NCI-H510A treated with DMSO at 0.1 percent for 48 hours (cell line): ENCODE measurements at places on chromosomes 2 and 18.

GRCh38 chr18:55997151-55997561 lies 409.2 kb upstream of the TCF4 start:
- peak; percentile 22 for DNase-seq

DNA sequence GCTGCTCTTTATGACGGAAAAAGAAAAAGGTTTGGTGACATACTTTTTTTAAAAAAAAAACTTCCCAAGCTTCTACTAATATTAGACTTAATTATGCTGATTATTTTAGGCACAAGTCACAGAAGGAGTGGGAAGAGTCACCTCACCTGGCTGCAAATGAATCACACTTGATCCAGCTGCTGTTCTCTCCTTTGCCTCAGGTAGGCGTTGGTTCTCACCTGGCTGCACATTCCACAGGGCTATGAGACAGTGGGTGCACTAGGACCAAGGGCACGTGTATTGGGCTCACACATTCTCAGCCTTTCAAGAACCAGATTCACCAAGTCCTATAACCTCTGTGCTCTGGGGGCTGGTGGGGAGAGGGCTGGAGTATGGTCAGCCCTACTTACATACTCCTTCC lies 93.3 kb downstream of the TGFA start:
- no peak for DNase-seq

DNA sequence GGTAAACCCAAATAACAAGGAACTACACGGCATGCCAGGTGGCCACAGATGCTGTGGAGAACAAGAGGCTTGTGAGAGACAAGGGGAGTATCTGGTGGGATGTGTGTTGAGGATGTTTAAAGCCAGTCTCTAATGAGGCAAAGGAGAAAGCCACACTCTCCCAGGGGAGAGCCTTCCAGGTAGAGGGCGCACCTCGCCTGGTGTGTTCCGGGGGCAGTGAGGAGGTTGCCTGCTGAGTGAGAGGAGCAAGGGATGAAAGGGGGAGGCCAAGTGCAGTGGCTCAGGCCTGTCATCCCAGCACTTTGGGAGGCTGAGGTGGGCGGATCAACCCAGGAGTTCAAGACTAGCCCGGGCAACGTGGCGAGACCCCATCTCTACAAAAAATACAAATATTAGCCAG lies 16.2 kb downstream of the SAG start:
- DNase-seq = no peak

- no peak for DNase-seq
Measured at GRCh38 chr2:223959688-223960087, 2.4 kb downstream of the MRPL44 start.

- DNase-seq = no peak
Measured at GRCh38 chr2:136325844-136326331, 207.9 kb upstream of the CXCR4 start.

- DNase-seq = no peak
Measured at GRCh38 chr2:45923701-45924100, 272.2 kb downstream of the PRKCE start.

DNA sequence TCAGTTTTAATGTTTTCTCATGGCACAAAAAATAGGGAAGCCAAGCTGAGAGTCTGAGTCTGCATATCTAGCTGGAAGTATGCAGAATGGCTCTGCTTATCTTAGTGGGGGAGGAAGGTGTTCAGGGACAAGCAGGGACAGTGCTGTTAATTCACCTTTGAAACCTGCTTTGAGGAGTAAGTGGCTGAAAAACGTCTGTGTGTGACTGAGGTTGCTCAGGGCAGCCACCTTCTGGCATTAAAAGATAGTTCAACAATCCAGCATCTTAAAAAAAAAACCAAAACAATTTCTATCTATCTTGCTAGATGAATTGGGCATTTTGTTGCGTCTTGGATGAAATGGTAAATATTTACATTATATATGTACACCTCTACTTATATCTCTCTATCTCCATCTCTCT lies 2.0 kb upstream of the TRPM8 start:
- peak; percentile 43 for DNase-seq

- no peak for DNase-seq
Measured at GRCh38 chr2:220628252-220628651, 943.9 kb downstream of the EPHA4 start.

DNA sequence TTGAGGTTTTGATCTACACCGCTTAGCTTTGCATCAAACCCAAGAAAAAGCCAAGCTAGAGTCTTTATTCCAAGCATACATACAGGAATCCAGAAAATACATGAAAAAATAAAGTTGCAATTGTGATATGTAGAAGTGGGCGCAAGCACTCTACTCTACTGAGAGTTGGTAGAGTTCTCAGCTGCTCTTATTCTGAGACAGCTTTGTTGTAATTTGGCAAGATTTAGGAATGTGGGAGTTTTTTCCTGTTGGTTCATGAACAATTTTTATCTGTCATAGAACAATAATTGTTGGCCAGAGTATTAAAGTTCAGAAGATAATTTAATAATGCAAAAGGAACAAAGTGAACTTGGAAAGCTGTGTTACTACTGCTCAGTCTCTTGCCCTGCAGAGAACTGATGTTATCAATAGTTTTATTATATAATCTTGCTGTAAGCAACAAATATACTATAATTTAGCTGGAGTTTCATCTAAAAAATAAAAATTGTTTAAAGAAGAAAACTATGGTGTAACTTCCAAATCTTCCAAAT lies 302.0 kb upstream of the RND3 start:
- no peak for DNase-seq

GRCh38 chr2:5235701-5236100 lies 456.5 kb upstream of the SOX11 start:
- no peak for DNase-seq

- no peak for DNase-seq
Measured at GRCh38 chr2:135047300-135047699, at the start of gene MAP3K19. TSS of gene MAP3K19 (minus strand) at chr2:135047447. CDS start at chr2:135024647, 22,800 bp downstream.

GRCh38 chr2:179263015-179263414 lies 1.6 kb downstream of the SESTD1 start:
- no peak for DNase-seq

DNA sequence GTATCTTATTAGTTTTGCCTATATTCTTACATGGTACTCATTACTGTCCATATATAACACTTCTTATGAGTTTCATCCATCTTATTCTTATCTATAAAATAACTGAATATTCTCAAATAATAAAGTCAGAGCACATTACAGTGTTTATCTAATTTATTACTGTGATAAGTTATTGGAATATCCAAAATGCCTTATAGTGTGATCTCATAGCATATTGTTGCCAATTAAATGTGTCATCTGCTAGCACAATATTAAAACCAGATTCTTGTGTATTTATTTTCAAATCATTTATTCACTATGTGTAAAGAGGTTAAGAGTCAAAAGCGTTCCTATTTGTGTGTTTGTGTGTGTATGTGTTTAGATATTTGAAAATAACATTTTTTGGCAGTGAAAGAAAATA lies 151.9 kb downstream of the WDR7 start:
- DNase-seq = no peak

DNA sequence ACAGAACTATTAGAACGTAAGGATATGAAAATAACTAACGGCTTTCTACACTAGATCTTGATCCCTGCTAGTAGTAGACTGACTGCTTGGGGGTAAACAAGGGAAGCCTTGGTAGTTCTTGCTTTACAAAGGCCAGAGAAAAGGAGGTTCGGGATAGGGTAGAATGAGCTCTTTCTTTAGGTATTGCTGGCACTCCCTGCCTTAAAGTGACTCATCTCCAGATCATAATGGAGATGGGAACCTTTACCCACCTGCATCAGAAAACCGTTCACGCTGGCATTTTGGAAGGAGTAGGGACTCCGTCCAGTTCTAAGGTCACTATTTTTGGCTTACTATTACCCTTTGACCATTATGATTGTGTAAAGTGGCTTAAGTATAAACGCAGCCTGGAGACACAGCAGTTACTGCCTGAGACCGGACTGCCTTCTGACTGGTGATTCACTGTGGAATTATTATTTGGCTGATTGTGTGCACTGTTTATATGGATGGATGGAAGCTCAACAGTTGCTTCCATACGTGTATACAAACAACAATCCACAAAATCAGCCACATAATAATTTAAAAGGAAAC lies 482.5 kb downstream of the STK39 start:
- DNase-seq = no peak

DNA sequence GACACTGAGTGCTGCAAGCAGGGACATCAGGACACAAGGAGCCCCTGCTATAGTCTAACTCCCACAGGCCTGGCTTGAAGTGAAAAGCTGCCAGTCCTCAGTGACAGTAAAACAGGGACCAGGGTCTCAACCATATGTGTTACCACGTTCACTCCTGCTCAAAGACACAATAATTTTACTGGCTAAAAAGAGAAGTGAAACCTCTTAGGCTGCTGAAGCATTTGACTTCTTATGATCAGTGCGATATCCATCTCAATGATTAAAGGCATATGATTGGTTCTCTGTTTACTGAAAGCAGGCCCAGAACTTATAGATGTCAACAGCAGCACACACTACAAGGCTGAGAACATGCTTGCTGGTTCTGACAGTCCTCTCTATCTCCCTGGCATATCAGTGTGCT lies 129.8 kb upstream of the LMAN1 start:
- DNase-seq = no peak

DNA sequence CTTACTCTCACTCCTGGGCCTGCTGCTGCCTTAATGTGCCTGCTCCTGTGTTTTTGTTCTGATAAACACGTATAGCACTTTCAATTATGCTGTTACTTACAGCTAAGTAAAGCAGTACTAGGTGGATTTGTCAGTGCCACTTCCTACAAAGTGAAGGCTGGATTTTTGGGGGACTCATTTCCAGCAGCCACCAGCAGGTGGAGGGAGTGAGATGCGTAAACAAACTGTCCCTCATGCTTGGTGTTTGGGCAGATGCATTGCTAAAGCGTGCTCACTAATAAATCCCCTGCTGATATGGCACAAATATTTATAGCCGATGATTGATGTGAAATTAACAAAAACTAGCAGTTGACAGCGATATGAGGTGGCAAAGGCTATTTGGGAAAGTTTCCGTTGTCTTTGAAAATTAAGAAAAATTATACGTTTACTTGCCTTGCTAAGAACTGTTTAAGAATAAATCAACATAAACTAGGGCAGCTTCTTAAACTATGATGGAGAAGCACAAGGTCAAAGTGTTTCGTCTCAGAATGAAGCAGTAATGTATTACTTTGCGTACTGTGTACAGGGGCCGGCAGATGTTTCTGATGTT lies 101.7 kb downstream of the AGAP1 start:
- DNase-seq = peak; percentile 57

DNA sequence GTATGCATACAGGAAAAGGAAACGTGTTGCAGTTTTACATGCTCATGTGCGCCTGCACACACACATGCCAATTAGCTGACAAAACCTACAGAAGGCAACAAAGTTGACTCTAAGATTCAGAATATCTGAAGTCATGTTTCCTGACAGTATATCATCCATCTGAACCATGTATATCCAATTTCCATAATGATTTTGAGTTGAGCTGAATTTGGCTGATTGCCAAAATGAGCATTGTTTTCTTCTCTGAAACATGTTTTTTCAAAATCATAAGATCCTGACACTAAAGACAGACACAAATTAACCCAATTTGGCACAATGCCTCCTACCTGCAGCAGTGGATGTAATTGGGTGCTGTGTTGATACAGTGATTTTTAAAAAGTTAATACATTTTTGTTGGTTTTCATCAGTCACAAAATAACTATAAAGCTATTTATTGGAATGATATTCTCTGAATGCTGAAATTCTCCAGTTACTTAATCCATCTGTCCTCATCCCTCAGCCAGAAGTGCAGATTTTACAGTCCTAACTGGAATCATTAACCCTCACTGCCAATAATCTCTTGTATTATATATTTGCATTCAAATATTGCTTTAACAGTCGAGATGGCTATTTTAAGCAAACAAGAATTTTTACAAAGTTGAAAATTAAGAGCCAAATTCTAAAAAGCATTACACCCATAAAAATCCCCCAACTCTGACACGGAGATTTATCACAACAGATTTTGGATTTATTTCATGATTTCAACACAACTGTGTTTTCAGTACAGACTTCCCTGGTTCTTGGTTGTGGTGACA lies 161.7 kb upstream of the LMAN1 start:
- no peak for DNase-seq

DNA sequence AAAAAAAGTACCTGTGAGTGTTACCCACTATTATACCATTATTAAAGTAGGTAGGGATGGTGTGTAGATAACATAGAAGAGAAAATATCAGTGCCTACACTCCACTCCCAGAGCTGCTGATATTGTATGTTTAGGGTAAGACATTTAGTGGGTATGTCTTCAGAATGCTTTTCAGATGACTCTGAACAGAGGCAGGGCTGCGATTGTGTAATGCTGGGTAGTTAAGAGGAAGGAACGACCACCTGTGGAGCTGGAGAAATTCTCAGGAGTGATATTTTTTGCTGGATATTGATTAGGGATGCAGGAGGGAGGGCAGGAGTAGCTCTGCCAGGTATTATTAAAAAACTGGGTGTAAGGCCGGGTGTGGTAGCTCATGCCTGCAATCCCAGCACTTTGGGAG lies 2.8 kb downstream of the CNOT11 start:
- DNase-seq = no peak

- DNase-seq = no peak
Measured at GRCh38 chr2:41947701-41948396, 100.0 kb upstream of the PKDCC start.

DNA sequence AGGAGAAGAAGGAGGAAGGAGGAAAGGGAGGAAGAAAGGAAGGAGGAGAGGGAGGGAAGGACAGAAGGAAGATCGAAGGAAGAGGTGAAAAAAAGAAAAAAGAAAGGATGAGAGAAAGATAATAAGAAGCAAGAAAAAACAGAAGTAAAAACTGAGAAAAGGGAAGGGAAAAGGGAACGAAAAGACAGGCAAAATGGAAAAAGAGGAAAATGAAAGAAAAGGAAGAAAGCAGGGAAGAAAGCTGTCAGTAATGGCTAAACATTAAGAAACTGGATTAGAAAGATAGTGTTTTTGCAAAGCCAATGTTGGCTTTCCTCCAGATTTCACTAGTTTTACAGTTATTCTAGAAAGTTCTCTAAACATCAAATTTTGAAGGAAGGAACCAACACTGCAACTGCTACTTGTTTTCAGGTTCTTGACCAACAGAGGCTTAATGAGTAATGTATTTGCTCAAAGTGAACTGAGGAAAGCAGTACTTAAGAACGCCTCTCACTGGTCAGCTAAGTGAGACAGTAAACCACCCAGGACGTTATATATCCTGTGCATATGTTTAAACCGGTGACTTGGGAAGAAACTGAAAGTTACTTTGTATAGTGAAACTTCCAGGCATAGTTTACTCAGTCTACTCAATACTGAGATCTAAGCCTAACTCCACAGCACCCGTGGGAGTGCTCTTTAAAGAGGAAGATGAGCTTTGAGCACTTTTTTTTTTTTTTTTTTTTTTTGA lies 286.2 kb upstream of the TRIB2 start:
- no peak for DNase-seq

DNA sequence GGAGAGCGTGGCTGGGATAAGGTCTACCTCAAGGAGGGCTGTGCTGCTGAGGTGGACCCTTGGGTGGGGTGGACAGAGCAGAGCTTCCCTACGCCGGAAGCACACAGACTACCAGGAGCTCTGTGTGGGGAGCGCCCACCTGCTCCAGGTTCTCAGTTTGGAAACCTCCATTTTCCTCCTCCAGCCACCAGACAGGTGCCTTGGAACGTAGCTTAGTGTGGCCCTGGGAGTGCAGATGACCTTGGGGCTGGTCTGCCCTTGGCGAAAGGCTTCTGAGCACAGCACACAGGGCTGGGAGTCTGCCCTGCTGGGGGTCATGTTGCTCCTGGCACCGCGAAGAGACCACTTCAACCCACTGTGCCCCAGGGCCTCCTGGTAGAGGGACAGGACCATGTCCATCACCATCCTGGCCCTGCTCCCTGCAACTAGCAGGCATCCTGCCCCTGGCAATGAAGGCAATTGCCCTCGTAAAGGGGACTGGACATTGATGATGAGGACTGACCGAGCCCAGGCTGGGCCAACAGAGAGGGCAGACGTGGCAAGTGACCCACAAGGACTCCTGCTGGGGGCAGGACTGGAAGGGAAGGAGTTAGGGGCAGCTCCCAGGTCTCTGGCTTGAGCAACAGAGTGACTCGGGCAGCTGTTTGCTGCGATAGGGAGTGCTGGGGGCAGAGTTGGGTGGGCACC lies 214.7 kb downstream of the CYP26B1 start:
- DNase-seq = no peak
